ENCODE measurements at places on chromosomes 4 and X.

- DNase-seq: no peak
Observed at GRCh38 chr4:161816958-161817357, 346.8 kb downstream of the FSTL5 start.

DNA sequence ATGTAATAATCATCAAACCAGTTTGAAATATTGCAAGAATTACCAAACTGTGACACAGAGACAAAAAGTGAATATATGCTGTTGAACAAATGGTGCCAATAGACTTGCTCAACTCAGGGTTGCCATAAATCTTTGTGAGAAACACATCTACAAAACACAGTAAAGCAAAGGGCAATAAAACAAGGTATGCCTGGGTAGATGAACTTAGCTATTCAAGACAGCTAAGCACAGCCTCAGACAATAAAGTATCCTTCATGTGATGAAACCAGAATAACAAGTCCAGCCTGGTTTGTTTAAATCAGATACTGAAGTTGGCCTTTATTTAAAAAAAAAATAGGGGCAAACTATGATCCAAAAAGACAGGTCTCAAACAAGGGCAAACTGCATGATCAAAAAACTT, 19.2 kb downstream of the LAMTOR3 start:
- no peak for DNase-seq

GRCh38 chr4:149706942-149707341, 108.7 kb downstream of the IQCM start:
- no peak for DNase-seq

GRCh38 chr4:156969101-156969500, 2.5 kb downstream of the PDGFC start:
- DNase-seq: no peak

GRCh38 chr4:39626261-39626660, 12.4 kb downstream of the SMIM14 start:
- DNase-seq: no peak

DNA sequence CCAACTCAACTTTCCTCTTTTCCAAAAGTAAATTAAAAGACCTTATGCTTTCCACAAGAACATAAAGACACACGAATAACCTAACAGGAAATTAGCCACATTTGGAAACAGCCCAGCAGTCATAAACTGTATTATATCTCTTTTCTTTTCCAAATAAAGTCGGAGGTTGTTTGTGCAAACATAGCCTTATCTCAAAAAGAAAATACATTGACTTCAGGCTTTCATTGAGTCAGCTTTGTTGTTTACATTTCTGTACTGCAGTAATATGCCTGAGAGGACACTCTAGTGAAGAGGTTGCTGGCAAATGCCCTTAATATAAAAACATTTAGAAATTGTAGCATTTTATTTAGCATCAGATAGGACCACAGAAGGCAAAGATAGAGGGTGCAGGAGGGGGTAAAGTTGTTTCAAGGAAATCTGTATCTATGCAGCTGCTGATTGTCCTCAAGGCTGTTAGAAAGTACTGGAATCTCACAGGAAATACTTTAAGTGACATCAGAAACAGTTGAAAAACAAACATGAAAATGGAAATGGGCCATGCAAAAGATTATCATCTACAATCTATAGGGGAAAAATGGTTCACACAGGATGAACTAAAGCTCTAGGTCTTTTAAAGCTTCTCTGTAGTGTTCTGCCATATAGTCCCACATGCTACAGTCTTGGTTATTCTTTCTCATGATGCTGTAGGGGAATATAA, 14.5 kb downstream of the LNX1 start:
- no peak for DNase-seq

DNA sequence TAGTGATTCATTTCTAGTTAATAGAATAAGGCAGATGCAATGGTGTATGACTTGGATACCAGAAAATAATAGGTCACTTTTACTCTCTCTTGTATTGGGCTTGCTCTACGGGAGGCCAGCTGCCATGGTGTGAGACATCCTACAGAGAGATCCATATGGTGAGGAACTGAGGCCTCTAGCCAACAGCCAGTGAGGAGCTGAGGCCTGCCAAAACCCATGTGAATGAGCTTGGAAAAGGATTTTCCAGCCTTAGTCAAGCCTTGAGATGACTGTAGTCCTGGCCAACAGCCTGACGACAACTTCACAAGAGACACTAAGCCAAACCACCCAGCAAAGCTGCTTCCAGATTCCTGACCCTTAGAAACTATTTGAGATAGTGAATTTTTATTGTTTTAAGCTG, 1300.2 kb downstream of the RAPGEF2 start:
- no peak for DNase-seq

DNA sequence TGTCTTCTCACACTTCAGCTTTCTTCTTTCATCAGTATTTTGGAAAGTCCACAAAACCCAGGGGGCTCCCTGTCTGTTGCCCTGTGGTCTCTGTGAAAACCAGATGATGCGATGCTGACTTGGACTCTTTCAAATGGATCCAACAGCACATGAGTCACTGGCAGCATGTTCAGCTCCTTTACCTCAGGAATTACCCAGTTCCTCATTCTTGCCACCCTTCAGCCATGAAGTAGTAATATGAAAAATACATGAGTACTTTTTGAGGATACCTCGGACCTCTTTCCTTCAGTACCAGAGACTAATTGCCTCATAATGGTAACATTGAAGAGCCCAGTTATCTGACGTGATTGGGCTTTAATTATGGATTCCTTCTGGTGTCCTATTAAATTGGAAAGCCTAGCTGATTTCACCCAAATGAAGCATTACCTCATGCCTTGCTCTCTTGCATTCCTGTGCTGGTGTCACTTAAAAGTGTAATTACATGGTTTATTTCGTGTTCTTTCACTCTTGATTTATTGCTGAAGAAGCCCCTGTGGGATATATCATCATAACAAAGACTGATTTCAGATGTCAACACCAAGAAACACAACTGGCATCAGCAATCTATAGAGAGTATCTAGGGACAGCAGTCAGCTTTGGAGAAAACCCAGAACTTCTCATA, 63.4 kb downstream of the NFKB1 start:
- DNase-seq: no peak

DNA sequence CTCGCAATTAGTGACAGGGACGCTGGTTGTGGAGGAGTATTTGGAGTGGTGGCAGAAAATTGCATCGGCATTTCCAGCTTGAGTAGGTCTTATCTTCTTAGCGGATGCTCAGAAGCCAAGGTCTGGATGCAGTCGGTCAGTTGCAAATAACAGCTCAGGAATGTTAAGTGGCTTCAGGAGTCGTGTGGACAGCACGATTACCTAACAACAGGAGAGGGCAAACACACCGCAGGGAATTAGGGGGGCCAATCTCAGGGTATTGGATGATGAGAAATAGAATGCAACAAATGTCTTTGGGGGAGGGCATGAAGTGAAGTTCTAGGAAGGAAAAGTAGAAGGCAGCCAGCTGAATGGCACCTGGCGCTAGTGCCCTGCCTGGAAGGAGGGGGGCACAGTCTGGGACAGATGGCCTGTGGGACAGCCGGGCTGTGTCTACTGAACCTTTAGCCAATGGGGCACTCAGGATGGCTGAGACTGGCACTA, 11.8 kb downstream of the RASL11B start:
- no peak for DNase-seq

DNA sequence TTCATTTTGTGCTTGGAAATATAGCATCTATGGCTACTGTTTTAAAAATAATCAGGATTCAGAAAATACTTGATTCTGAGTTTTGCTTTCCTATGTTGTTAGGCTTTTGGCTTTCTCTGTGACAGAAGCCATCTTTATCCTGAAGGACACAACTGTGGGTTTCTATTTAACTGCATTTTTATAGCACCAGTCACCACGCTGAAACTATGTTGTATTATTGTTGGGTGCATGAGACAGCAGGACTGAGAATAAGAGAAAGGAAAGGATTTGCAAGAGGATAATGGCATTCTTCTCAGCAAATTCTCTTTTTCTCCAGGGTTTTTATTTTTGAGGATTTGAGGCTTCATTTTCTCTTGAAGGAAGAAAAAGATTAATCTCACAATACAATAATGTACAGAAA, 10.1 kb upstream of the NEUROG2 start:
- DNase-seq: no peak

DNA sequence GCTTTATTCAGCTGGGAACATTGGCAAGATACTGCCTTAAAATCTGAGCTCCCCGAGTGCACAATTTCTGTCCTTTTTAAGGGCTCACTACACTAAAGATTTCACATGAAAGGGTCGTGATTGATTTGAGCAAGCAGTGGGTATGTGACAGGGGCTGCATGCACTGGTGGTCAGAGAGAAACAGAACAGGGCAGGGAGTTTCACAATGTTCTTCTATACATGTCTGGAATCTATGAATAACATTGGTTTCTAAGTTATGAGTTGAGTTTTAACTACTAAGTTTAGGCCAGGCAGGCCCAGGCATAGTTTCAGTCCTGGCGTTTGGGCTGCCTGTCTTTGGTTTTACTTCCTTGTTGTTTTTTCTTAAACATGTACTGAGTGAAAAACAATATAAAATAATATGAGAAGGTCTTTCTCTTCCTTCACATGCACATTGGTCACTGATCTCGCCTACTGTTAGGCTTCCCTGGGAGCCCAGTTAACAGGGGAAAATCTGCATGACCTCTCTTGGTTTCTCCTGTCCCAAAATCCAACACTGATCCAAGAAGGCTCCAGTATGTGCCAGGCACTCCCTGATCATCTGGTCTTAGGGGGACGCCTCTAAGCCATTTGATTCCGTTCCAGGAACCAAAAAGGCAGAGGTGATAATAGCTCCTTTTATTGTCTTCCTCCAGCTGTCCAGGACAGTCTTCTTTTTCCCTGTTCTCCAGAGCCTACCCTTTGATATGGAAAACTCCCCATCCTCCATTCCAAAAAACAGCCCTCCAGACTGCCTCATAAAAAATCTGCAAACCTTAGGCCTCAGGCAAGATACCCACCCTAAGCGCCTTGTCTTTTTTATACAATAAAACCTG, at the start of gene UGT2B17:
UGT2B17 (minus strand) TSS at position 51 of the 854 bp plus-strand sequence. CDS start 7,838 bp downstream, outside the sequence.
- DNase-seq: no peak

GRCh38 chr4:22573198-22573597, 57.3 kb upstream of the ADGRA3 start:
- DNase-seq: no peak

DNA sequence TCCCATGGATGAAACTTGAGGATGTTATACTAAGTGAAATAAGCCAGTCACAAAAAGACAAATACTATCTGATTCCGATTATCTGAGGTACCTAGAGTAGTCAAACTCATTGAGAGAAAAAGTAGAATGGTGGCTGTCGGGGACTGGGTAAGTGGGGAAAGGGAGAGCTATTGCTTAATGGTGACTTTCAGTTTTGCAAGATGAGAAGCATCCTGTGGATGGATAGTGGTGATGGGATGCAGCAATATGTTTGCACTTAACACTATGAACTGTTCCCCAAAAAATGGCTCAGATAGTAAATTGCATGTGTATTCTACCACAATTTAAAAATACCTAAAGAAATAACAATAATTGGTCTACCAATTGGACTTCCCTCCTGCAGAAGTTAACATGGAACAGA, 181.5 kb downstream of the SHROOM3 start:
- DNase-seq: no peak

- DNase-seq: no peak
Observed at GRCh38 chr4:100295792-100296191, 105.5 kb upstream of the DDIT4L start.

GRCh38 chr4:85756938-85757337, 282.0 kb downstream of the ARHGAP24 start:
- DNase-seq: no peak

- no peak for DNase-seq
Observed at GRCh38 chrX:147217334-147217733, 402.8 kb upstream of the CXorf51A start.

GRCh38 chr4:53633608-53634007, 42.3 kb upstream of the LNX1 start:
- peak; percentile 33 for DNase-seq

DNA sequence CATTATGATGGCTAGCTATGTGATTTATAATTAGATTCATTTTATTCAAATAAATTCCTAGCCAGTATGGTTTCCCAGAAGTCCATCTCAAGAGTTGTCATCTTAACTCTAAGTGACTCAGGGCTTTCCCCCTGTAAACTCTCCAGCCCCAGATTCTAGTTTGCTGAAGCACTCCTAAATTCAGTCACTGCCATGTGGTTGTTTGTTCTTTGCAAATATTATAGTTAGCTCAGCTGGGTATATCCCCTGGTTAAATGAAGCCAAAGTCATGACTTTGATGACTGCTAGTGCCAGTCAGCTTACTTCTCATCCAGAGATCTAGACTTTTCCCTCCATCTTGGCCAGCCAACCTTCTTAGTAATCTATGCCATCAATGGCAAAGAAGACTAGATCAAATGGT, 126.0 kb downstream of the GRIA3 start:
- no peak for DNase-seq

All from SHP77 (cell line).